ENCODE measurements at places on chromosomes 2 and 18.

GRCh38 chr2:99032786-99033185 lies 96.8 kb upstream of the CRACDL start:
- DNase-seq: no peak

GRCh38 chr2:61993422-61994024 lies 88.0 kb downstream of the COMMD1 start:
- DNase-seq: no peak

DNA sequence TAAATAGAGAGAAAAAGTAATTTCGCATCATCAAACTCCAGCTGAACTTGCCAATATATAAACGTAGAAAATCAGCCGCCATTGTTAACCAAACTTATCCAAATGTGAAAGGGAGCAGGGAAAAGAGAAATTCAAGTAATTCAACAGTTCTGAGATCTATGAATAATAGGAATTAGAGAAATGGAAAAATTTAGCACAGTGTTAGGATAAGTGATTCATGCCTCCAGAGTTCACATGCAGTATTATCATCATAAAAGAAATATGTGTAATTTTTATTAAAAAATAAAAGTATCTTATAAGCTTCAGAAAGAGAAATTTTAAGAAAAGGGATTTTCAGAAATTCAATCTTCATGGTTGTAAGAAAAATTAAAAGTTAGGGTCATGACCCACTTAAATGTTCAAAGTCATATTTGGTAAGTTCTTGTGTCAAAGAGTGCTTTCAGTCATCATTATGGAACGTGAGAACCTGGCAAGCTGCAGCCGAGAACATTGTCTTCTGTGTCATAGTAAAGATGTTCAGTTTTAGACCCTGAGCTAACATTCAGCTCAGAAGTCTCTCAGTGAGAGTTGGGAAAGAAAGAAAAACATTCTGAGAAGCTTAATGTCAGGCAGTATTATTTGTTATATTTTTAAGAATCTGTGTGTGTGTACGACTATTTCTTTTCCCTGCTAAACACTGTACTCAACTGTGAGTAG lies 414.3 kb upstream of the RGPD4 start:
- no peak for DNase-seq

DNA sequence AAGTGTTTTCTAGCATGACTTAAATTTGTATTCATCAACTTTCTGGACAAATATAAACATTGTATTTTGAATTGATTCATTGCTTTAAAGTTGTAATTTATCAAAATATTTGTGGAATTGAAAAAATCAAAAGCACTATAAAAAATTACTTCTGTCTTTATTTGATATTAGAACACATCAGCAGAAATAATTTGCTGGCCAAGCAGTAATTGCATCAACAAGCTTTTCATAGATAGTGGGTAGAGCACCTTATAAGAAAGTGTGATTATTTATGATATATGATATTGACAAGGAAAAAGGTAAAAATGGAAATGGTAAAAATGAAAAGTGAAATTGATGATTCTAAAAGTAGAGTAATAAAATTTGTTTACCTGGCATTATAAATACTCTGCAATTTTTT lies 861.1 kb downstream of the CPS1 start:
- DNase-seq: no peak

- DNase-seq: no peak
Observed at GRCh38 chr2:102025583-102026267, 34.0 kb downstream of the IL1R2 start.

DNA sequence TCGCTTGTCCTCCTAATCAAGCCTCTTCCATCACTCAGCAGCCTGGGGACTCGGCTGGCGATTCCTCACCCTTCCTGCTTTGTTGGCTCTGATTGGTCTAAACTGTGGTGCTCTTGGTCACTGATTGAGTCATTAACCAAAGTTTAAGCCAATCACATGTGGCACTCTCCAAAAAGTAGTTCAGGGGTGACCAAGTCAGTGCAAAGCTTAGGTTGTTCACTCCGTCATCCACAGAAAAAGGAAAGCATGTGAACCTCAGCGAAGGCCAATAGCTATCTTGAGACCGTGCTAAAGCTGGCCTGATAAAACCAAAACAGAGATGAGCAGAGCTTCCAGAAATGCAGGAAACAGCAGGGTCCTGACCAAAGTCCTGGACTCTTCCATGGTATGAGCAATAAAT lies 4.9 kb downstream of the ALPK2 start:
- DNase-seq: no peak

- DNase-seq: no peak
Observed at GRCh38 chr2:45769056-45769455, 117.6 kb downstream of the PRKCE start.

DNA sequence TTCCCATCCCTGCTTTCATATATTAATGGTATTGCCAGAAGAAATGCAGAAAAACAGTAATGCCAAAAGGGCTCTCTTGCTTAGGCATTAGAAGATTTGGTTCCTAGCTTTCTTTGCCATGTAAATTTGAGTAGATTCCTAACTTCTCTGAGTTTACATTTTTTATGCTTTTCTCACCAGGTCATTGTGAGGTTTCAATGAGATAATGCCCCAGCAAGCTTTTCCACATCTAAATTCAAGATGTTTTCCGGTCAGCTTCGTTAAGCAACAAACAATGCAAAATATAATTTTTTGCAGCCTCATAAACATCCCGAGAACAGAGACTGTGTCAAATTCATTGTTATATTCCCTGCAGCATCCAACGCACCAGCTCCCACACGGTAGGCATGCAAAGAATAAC lies 44.9 kb downstream of the NCKAP5 start:
- DNase-seq: no peak

DNA sequence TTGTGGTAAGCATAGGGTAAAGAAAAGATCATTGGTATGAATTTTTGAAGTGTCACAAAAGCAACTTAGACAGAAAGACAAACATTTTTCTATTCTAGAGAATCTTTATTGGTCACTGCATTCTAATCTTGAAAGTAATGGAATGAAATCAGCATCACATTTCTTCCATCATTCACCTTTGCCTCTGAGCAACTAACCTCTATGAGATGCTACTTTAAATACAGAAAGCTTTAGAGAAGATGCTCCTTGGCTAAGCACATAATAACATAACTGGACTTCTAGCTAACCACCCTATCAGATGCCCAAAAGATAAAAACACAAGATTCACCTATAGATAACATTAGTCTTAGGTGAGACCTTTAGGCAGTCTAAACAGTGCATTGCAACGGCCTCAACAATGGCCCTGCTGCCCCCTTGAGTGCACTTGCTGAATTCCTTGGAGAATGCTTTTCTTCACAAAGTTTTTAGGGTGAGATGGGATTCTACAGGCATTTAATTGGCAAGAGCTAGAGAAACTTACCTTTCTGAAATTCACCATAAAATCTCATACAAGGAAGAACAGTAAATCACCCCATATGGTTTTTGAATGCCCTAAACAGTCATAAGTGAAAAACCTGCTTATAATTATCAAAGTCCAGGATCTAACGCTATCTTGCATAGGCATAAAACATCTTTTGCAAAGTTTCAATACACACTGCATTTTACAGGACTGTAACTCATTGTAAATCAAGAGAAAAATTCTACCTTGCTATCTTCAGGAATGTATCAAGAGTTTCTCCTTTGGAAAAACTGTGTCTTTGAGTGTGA lies 791.3 kb upstream of the CHAC2 start:
- no peak for DNase-seq

- DNase-seq: no peak
Observed at GRCh38 chr2:155846259-155846658, 486.3 kb downstream of the NR4A2 start.

DNA sequence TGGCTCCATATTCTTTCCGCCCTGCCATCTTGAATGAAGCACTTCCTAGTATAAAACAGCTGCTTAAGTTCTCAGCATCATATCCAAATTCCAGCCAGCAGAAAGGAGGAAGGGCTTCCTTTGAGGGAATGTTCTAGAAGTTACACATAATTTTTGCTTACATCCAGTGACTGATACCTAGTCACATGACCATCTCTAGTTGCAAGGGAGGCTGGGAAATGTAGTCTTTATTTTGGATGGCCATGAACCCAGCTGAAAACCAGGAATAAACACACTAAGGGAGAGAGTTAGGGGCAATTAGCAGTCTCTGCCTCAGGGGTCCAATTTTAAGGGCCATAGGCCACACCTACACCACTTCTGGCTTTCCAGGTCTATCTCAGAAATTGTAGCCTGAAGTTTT lies 57.8 kb upstream of the LMAN1 start:
- DNase-seq: no peak

DNA sequence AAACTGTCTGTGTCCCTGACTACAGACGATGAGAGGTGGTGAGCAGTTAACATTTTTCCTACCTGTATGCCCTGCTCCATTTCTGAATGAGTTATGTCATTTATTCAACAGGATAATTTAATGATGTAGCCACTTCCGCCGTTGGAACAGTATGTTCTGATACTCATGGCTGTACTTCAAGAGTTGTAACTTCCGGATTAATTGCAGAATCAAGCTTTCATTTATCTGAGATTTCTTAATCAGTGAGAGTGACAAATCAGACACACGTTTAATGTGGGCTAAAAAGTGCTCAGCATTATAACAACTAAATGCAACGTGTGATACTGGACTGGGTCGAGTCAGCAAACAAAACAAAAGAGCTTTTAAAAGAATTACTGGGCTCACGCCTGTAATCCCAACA lies 107.7 kb downstream of the KCTD1 start:
- no peak for DNase-seq
